Fibroblast of the aortic adventitia (primary cell): ENCODE measurements at places on chromosomes 6 and 20.

DNA sequence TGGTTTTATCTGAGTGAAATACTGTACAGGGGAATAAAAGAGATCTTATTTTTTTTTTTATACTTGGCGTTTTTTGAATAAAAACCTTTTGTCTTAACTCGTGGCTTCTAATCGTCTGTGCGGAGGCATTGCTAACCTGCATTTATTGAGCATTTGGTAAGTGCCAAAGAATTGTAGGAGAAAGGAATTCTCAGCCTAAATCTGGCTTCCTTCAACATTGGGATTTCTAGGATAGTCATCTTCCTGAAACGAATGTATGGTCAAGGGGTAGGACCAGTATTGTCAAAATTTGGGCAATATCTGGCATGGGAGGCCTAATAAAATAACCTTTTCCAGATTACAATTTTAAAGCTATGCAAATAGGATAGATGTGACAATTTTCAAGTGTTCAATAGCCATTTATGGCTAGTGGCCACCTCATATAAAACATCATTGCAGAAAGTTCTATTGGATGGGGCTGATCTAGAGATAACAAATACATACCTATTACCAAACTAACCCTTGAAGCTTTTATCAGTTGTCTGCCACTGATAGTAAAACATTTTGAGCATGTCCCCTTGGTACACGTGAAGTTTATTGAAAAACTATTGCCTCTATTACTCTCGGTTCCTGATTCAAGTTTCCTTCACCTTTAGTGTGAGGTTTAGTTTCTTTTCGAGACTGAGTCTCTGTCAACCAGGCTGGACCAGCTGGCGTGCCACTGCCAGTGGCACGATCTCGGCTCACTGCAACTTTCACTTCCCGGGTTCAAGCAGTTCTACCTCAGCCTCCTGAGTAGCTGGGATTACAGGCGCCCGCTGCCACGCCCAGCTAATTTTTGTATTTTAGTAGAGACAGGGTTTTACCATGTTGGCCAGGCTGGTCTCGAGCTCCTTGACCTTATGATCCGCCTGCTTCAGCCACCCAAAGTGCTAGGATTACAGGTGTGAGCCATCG, 5.6 kb downstream of the PIM1 start:
- DNase-seq = no peak

- no peak for DNase-seq
Observed at GRCh38 chr20:30610029-30610693, 647.3 kb upstream of the DEFB115 start.

- DNase-seq = no peak
Observed at GRCh38 chr20:56974499-56975250, 291.8 kb downstream of the BMP7 start.

- DNase-seq = no peak
Observed at GRCh38 chr6:98920904-98921431, 26.8 kb downstream of the FBXL4 start.

GRCh38 chr6:149951096-149951495, 9.3 kb downstream of the ULBP2 start:
- DNase-seq = no peak

GRCh38 chr6:34457742-34458735, 7.8 kb upstream of the PACSIN1 start:
- DNase-seq = no peak

- DNase-seq = no peak
Observed at GRCh38 chr20:40584130-40584809, 104.8 kb downstream of the MAFB start.
